ENCODE measurements at places on chromosomes 5 and 9. TPM values are rescaled to one million over a fixed set of nuclear protein-coding genes. Genes with fewer than 3 reads are reported as not detected.

DNA sequence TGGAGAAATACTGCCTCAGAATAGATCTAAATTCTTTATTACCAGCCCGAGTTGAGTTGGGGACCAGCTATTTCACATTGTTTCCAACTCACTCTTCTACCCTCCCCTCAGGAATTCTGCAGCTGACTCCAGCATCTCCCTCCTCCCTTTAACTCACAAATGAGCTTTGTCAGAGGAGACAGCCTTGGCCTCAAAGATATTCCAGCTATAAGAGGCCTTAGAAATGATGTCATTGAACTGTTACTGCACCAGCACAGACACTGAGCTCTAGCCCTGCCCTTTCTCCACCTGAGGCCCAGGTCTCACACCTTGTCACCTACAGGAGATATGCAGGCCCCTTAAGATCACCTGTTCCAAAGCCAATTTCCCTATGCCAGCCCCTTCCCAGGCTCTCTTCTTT, 78.4 kb upstream of the ATP10B start:
- no peak overlapping the region for H3K4me3 ChIP-seq
- no peaks in the 10 kb centered on the region for H3K4me1 ChIP-seq
- no peaks in the 10 kb centered on the region for H3K27me3 ChIP-seq
- H3K36me3 ChIP-seq: no peaks in the 10 kb centered on the region

- H3K4me1 ChIP-seq: no peaks in the 10 kb centered on the region
- no peaks in the 10 kb centered on the region for H3K36me3 ChIP-seq
- H3K4me3 ChIP-seq: no peak overlapping the region
- no peak overlapping the region for H3K27ac ChIP-seq
Observed at GRCh38 chr5:177607452-177608192, 7.7 kb downstream of the B4GALT7 start.

- no peaks in the 10 kb centered on the region for H3K27me3 ChIP-seq
- no peak for DNase-seq
- H3K4me1 ChIP-seq: no peaks in the 10 kb centered on the region
Observed at GRCh38 chr5:157113002-157113401, 4.2 kb upstream of the HAVCR2 start.

- H3K27me3 ChIP-seq: no peaks in the 10 kb centered on the region
- no peak for DNase-seq
Observed at GRCh38 chr5:131685516-131686171, 50.6 kb upstream of the RAPGEF6 start.

Gene F2R
- total RNA-seq: 22.5 TPM

Data from uterus (tissue), 4 donors.